Trophoblast cell (in vitro differentiated cells and primary cell): ENCODE measurements at places on chromosomes 1 and 21.

- no peak for DNase-seq
Observed at GRCh38 chr1:3337798-3338724, 116.4 kb upstream of the ARHGEF16 start.

DNA sequence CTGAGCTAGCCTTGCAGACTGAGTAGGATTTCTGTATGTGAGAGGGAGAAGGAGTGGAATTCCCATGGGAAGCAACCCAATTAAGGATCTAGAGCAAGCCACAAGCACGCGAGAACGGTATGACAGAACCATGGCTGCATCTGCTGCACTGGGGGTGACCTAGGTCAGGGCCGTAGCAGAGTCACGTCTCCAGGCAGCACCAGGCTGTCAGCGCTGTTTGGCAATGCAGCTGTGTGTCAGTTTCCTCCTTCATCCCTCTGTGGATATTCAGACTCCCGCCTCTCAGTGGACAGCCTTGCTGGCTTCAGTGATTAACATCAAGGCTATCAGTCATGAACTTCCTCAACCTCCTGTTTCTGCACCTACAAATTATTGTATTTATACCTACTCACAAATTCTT, 118.1 kb upstream of the PPP2R5A start:
- DNase-seq = peak; percentile 71

DNA sequence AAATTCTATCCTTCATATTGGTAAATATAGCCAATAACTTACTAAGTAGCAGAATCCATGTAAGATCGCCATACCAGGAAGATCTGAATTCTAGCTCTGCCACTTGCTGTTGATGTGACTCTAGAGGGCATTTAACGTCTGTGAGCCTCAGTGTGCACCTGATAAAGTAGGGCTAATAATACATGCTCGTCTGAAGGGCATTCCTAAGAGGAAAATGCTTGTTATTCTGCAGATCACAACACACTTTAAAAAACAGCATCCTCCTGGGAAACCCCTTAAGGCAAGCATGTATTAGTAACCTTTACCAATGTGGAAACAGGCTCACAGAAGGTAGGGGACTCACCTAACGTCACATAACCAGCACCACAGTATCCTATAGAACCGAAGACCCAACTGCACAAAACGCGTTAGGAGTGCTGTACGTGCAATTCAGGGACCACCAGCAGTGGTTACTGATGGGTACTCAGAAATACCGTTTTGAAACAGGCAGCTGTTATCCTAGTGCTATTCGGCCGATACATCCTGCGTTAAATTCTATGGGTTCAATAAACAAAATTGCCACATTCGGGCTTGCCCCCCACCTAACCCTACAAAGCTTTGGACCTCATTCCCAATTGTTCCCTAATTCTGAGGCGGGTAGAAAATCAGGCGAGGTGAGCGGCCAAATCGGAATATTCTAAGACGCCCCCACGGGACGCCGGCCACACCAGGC, 758 bp downstream of the DEPDC1 start:
- DNase-seq = no peak

- no peak for DNase-seq
Observed at GRCh38 chr21:42466700-42467099, 29.3 kb downstream of the RSPH1 start.

DNA sequence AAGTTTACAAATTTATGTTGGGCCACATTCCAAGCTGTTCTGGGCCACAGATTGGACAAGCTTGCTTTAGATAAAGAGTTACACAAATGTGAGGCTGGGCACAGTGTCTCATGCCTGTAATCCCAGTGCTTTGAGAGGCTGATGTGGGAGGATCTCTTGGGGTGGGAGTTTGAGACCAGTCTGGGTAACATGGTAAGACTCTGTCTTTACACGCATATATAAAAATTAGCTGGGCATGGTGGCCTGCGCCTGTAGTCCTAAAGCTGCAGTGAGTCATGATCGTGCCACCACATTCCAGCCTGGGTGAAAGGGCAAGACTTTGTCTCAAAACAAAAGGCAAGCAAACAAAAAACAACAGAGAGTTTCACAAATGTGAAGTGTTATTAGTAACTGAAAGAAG, 5.9 kb upstream of the VCAM1 start:
- peak; percentile 19 for DNase-seq
